ENCODE measurements at places on chromosomes 2 and 18. TPM values are rescaled to one million over a fixed set of nuclear protein-coding genes. Genes with fewer than 3 reads are reported as not detected.

GRCh38 chr2:1593371-1594122 lies 150.8 kb downstream of the PXDN start:
- peak; percentile 24 for DNase-seq

DNA sequence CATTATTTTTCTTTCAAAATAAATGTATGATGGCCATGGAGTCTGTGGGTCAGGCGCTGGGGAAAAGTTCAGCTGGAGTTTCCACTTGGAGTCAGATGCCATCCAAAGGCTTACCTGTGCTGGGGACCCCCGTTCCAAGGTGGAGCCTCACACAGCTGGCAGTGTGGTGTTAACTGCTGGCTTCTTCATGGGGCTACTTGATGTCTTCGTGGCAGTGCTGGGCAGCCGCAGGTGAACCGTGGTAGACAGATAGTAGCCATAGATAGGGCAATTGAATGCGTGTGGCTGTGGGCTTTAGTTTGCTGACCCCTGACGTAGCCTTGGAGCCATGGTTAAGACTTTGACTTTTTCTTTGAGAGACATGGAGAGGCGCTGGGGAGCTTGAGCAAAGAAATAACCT lies 83.1 kb downstream of the HS6ST1 start:
- no peak for DNase-seq

DNA sequence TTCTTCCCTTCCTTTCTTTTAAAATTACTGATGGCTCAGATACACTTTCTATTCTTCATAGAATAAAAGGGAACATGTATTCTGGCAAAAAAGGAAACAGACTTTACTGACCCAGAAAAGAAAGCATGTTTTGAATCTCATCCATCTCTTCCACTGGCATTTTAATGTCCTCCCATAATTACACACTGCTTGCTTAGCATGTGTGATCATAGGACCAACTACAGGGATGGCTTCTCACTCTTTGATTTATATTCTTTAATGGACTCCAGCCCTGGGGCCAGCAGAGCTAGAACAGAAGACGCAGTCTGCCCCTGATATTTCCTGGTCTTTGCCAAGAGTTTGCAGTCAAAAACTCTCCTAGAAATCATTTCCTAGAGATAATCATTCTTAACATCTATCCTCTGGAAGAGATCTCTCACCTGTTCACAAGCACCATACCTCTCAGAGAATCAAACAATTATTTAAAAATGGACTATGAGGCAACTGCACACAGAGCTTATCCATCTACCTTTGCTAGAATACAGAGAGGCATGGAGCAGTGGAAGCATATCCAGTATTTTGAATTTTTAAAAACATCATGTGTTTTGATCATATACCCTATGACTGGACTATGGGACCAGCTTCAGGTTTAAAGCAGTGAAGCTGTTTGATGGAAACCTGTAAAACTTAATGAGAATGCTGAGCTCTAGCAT lies 429.1 kb downstream of the NRXN1 start:
- no peak for DNase-seq

GRCh38 chr2:65471409-65471808 lies 39.0 kb upstream of the SPRED2 start:
- DNase-seq, result no peak

Gene ST6GAL2
- total RNA-seq, result 1.8 TPM

Gene KCNG2
- total RNA-seq, result not detected

GRCh38 chr18:51941999-51942398 lies 398.0 kb upstream of the DCC start:
- DNase-seq, result no peak

GRCh38 chr2:44291281-44292248 lies 16.3 kb downstream of the SLC3A1 start:
- peak; percentile 84 for DNase-seq

Gene RFTN2
- 1.9 TPM for total RNA-seq

Gene MARCHF7
- 56.5 TPM for total RNA-seq

Gene TOGARAM2
- total RNA-seq, result 0.17 TPM

Gene TDRD15
- total RNA-seq, result not detected

DNA sequence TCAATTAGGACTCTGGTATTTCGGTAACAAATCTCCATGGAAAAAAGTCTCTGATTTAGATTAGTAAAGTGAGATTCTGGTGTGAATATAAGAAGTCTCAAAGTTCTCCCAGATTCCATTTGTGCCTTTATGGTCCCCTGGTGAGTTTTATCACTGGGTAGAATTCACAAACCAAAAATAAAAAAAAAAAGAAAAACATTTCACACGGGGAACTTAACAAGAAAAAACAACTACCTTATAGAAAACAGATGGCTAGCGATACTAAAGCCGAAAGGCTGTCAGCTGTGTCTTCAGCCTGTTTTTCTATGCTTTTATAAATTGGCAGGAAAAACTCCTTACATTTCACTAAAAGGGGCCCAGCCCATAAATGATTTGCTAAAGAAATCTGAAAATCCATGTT lies 50.6 kb downstream of the COL5A2 start:
- no peak for DNase-seq

GRCh38 chr2:230319211-230319862 lies 7.7 kb upstream of the SP140L start:
- DNase-seq, result no peak

GRCh38 chr2:212245880-212246279 lies 292.7 kb downstream of the ERBB4 start:
- no peak for DNase-seq
